ENCODE measurements at places on chromosomes 5 and 9.

DNA sequence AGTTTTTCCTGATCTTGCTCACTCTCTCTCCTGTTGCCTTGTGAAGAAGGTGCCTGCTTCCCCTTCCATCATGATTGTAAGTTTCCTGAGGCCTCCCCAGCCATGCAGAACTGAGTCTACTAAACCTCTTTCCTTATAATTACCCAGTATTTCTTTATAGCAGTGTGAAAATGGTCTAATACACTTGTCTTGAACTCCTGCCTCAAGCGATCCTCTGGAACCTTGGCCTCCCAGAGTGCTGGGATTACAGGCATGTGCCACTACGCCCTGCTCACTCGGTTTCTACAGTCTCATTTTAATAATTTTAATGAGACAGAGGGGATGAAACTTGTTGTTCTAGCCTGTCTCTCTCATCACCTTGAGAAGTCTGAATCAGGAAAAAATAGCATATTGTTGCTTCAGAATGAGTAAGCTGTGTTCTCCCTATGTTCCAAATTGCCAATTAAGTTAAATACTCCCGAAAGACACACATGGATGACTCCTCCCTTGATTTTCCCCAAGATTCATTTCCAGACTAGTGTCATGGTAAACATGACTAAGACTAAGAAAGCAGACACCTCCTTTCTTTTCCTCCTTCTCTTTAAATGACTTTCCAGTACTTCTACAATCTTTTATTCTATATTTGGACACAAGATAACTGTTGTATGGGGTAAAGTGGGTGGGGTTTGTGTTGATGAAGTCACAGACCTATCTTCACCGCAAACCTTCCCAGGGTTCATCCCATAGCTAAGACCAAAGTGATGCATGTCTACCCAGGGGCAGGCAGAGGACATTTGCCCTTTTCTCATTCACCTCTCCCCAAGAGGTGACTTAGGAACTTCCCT is 7.8 kb upstream of the DNAJC18 start:
- no peak for DNase-seq

- DNase-seq = no peak
These were observed 1258.1 kb downstream of the EFNA5 start for GRCh38 chr5:106412606-106413005.

DNA sequence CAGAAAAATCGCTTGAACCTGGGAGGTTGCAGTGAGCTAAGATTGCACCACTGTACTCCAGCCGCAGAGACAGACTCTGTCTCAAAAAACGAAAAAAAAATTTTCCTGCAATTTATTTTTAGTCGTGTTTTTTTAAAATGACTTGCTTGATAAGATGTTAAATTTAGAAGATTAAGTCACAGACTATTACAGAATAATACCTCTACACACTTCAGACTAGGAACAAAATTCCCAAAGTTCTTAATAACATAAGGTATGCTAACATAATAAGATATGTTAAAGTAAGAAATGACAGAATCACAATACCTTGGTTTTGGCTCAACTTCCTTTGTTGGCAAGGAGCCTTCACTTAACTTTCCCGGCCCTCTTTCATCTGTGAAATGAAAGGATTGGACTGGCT is 59.5 kb upstream of the NPR3 start:
- DNase-seq = no peak

GRCh38 chr5:14818931-14819790 is 52.4 kb downstream of the ANKH start:
- DNase-seq = no peak

- DNase-seq = no peak
These were observed 195.7 kb downstream of the CRB2 start for GRCh38 chr9:123551734-123552133.

DNA sequence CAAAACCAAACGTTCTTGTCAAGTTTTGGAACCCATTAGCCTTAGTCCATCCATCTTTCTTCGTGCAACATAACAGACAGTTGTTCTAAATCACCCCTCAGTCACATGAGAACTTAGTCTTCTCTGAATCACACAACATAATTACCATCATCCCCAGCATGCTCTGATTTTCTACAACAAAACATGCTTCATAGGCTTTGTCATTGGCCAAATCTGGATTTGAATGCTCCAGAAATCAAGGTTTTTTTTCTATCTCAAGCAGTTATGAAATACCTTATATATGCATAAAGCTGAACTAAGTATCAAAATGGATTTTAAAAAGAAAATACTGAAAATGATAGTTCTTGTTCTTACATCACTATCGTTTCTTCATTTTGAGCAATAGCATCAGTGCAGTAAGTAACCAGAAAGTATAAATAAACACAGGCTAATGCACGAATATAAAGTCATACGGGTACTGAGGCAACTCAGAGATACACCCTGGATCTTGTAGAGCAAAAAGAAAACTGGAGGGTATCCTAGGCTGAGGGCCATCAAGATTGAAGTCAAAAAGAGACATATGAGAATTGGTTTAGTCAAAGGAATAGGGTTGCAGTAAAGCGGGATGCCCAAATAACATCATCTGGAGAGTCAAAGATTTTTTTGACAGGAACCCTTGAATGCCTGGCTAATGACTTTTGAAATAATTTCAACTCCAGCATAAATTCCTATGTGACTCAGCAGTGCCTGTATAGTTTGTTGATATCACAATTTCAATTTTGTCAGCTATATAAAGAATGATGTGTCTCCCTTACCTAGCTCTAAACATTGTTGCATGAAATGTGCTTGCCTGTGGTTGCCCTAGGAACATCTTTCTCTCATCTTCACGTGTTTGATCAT is 164.7 kb downstream of the ADAMTSL1 start:
- no peak for DNase-seq

GRCh38 chr5:14572385-14572784 is 9.2 kb upstream of the OTULINL start:
- no peak for DNase-seq

DNA sequence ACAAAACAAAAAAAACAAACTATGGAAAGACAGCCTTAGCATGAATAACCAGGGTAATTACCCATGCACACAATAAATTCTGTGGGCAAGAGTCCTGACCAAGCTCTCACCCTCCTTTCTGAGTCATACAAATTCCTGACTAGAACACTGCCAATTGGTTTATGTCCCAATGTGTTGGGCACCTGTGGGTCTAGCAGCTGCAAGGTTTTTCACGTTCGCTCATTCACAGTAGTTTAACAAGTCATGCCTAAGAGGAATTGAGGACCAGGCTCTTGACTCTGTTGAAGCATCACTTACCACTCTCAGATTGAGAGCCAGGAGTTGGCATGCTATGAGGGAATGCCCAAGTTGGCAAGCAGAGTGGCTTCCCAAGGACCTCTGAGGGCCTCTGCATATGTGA is 205.5 kb upstream of the SLC24A2 start:
- no peak for DNase-seq

- DNase-seq = no peak
These were observed 6.5 kb upstream of the FAM78A start for GRCh38 chr9:131282688-131283422.

GRCh38 chr9:115643948-115644727 is 509.5 kb upstream of the PAPPA start:
- no peak for DNase-seq

- no peak for DNase-seq
These were observed 64.5 kb downstream of the SEC61B start for GRCh38 chr9:99286536-99286935.

- no peak for DNase-seq
These were observed 56.2 kb downstream of the ARHGEF28 start for GRCh38 chr5:73682176-73682575.

DNA sequence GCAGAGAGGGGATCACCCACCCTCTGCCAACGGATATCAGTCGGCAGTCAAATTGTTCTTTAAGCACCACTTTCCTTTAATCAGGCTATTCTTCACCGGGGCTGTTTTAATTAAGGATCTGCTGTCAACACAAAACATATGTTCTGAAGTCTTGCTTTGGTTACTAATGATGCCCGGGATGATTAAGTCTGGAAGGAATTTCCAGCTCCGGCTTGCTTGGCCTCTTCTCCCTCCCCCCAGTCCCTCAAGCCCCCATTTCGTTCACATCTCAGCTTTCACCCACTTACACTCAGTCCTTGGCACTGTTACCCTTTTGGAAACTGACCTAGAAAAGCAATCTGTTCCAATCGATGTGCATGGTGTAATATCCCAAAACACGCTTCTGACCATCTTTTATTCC is 74.7 kb downstream of the MSX2 start:
- no peak for DNase-seq

GRCh38 chr9:6079386-6079785 is 64.0 kb upstream of the RANBP6 start:
- no peak for DNase-seq

- DNase-seq = no peak
These were observed 29.9 kb upstream of the MEGF10 start for GRCh38 chr5:127260686-127261085.

- no peak for DNase-seq
These were observed 47.4 kb downstream of the UBAP2 start for GRCh38 chr9:34001298-34001697.

DNA sequence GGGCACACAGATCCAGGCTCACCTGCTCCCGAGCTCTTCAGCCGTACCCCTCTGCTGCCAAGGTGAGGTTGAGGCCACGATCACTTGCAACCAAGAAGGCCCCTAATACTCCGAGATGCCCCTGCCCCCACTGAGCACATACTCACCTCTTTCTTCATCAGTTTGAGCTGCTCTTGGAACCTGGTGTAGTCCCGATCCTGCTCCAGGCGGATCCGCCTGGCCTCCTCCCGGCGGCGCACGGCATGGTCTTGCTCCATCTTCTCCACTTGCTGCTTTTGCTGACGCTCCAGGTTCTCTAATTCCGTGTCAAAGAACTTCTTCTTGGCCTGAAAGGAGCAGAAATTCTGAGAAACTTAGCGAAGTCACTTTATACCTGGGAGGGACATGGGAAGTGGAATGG is 75.7 kb upstream of the FBXW11 start:
- no peak for DNase-seq

- no peak for DNase-seq
These were observed 104.2 kb downstream of the TRIM32 start for GRCh38 chr9:116791326-116791725.

DNA sequence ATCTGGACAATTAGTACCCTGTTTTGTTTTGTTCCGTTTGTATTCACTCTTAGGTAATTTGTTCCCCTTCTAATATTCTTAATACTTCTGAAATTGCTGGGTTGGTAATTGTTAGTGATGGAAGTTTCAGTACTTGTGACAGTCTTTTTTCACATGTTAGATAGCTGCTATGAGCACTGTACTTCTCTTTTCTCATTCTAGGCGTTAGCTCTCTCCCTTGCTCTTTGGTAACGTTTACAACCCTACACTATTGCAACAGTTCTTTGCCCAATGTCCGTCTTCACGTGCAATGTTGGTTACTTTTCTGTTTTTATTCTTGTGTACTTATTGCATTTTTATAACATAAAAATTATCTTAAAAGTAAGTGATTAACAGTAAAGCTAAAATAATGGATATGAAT is 1509.0 kb downstream of the MAT2B start:
- DNase-seq = no peak

GRCh38 chr5:97400537-97400936 is 217.5 kb upstream of the RIOK2 start:
- no peak for DNase-seq

- DNase-seq = no peak
These were observed 364.6 kb upstream of the TRPC7 start for GRCh38 chr5:136729901-136730355.

DNA sequence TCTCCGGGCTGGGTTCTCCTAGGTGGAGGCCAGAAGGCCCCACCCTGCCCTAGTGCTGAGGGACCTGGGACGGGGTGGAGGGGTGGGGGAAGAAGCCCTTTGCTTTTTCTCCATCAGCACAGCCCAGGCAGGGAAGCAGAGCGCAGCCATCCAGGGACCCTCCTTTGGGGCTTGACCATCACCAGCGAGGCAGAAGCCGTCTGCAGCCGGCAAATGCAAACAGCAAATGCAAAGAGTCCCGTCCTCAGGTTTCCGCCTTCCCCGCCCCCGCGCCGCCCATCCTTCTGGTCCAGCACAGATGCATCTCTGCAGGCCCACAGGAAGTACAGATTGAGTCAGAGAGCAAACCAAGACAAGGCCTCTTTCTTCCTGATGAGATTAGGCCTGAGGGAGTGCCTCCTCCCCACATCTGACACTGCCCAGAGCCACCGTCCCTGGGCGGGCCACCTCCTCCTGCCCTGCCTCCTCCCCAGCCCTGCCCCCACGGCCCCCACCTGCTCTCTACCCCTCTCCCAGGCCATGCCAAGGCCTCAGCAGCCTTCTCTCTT is 23.4 kb downstream of the CORO2A start:
- no peak for DNase-seq

- DNase-seq = no peak
These were observed 155.8 kb downstream of the SEMA5A start for GRCh38 chr5:9390113-9390512.

GRCh38 chr5:6636293-6636692 is 3.1 kb downstream of the SRD5A1 start:
- DNase-seq = no peak

DNA sequence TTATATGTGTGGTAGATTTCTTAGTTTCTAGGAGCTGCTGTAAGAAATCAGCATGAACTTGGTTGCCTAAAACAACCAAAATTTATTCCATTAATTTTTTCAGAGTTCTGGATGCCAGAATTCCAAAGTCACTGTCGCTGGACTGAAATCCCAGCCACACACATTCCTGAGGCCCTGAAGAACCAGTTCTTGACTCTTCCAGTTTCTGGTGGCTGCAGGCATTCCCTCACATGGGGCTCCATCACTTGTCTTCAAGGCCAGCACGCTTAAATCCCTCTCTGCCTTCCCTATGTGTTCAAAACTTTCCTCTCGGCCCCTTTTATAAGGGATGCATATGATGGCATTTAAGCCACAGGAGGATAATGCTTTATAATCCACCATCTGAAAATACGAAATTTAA is 1237.5 kb upstream of the CDH9 start:
- no peak for DNase-seq

- no peak for DNase-seq
These were observed 90.3 kb upstream of the PHYKPL start for GRCh38 chr5:178322736-178323540.

Measured in immature natural killer cell (primary cell).